ENCODE measurements at places on chromosomes 7 and 10.

- no peak for DNase-seq
Observed at GRCh38 chr10:72244573-72245038, 28.5 kb upstream of the ASCC1 start.

- no peak for DNase-seq
Observed at GRCh38 chr10:81040031-81040430, 502.3 kb downstream of the SH2D4B start.

DNA sequence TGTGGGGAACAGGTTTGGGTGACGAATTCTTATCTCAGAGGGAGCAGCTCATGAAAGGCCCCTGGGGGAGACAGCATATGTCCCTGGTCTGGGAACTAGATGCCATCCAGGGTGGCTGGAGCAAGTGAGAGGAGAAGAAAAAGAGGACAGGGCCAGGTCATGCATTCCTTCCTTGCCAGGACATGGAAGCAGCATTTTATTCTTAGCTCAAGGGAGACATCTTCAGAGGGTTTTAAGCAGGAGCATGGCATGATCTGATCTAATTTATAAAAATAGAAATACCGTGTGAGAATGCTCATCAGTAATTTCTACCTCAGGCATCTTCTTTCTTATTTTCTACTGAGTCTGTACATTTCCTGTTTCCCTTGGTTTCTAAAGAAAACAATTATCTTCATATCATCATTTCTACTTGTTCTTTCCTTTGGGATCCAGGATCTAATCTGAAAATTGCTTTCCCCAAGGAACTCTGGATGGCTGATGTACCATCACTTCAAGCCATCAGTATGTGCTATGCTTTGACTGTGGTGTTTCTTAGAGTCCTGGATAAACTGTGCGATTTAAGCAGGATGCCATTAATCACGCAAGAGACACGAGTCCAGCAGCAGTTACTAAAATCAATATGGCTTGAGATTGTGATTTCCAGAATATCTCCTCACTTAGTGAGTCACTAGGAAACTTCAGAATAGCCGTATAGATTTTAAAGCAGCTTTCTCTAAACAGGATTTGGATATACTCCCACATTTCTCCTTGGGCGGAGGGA is 386.2 kb downstream of the GALNT17 start:
- DNase-seq, result no peak

- DNase-seq, result no peak
Observed at GRCh38 chr7:73901823-73902597, 41.1 kb downstream of the TMEM270 start.

DNA sequence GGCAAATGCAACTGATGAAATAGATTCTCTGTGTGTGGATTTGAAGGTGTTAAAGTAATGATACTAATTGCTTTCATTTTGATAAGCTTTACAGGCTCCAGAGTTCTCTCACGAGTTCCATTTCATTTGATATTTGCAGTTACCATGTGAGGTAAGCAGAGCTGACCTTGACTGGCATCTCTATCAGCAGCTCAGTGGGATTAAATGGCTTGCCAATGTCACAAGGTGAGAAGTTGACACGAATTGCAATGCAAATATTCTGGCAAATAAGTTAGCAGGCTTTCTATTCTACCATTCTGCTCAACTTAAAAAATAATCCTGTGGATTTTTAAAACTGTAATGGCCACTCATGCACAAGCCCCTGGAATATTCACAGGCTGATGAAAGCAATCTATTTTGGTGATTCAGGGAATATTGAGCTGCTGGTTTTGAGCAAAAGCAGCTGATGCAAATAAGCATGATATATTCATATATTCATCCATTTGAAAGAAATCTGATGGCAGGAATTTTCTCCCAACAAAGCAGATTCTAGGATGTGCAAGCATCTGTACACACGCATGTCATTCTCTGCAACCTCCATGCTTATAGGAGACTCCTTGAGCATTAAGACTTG is 64.5 kb upstream of the ANKRD1 start:
- no peak for DNase-seq

DNA sequence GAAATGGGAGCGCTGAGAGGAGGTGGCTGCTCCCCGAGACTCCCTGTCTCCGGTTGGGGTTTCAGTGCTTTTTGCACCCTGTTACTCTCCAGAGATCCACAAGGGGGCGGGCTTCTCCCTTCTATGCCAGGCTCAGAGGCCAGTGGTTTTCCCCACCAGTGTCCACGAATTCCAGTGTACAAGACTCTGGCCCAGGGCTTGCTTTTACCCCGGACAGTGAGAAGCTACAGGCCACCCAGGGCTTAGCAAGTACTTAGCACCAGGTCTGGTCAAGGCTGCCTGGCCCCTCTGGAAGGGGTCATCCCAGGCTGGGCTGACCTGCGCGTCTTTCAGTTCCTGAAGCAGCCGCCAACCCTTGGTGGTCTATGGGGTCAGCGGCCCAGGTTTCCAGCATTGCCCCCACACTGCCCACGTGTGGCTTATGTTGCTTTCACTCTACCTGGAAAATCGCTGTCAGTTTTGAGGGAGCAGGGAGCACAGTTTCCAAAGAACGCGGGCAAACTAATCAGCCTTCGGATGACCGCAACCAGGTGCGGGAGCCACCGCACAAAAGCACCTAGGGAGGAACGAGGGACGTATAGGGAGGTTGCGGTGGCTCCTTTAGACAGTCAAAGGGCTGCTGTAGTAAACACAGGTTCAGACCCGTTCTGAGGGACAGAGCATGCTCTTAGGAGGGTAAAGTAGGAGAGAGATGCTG is 6.8 kb downstream of the CYP26A1 start:
- DNase-seq, result peak; percentile 85

DNA sequence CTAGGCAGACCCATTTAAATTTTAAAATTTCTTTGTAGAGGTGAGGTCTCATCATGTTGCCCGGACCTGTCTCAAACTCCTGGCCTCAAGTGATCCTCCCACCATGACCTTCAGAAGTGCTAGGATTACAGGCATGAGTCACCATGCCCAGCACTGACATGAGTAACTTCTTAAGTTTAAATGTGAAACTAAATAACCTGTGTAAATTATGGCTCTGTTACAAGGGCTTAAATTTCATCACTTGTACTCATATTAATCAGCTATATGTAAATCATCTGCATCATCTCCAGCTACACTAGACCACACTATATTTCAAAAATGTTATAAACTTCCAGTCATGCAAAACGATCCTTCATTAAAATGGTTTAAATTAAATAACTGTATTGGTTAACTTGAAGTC is 56.1 kb downstream of the ATAD1 start:
- no peak for DNase-seq

Measured in GM10248 (cell line).